Hair follicle dermal papilla cell (primary cell): ENCODE measurements at places on chromosomes 5 and 9. TPM values are rescaled to one million over a fixed set of nuclear protein-coding genes. Genes with fewer than 3 reads are reported as not detected.

IFNK gene
- not detected in 2 replicates for total RNA-seq

BTNL9 gene
- total RNA-seq: not detected in 2 replicates

ANKRD20A1 gene
- total RNA-seq: not detected in 2 replicates

ZDHHC11B gene
- not detected in 2 replicates for total RNA-seq

NOXA1 gene
- total RNA-seq: 0.49 and 0.65 TPM in 2 replicates

SPINK6 gene
- total RNA-seq: not detected in 2 replicates

HAVCR1 gene
- total RNA-seq: not detected in 2 replicates

CD274 gene
- total RNA-seq: 2.9 and 4.5 TPM in 2 replicates

PCDHA10 gene
- 0.32 and 0.85 TPM in 2 replicates for total RNA-seq

GABRB2 gene
- total RNA-seq: under 0.01 TPM in 1 of 2 replicates, not detected in the other

PKD2L2 gene
- not detected in 2 replicates for total RNA-seq

ASPN gene
- total RNA-seq: 38.5 and 49.8 TPM in 2 replicates

LRRC70 gene
- 1.2 and 1.5 TPM in 2 replicates for total RNA-seq

GABBR2 gene
- 0.81 and 2.9 TPM in 2 replicates for total RNA-seq

APBA1 gene
- total RNA-seq: 11.5 and 14.8 TPM in 2 replicates

TLE4 gene
- total RNA-seq: 74.2 and 81.8 TPM in 2 replicates

REEP2 gene
- total RNA-seq: 16.1 and 19.4 TPM in 2 replicates

LCN9 gene
- total RNA-seq: not detected in 2 replicates

TBC1D2 gene
- total RNA-seq: 24.7 and 35.7 TPM in 2 replicates

ABO gene
- not detected in 2 replicates for total RNA-seq

CCDC180 gene
- total RNA-seq: 3.6 and 5.7 TPM in 2 replicates

LVRN gene
- total RNA-seq: 1.5 and 2.4 TPM in 2 replicates

FOXD4L6 gene
- not detected in 2 replicates for total RNA-seq

HCN1 gene
- total RNA-seq: under 0.01 and 0.12 TPM in 2 replicates

ARSB gene
- 40.1 and 44.9 TPM in 2 replicates for total RNA-seq

MXD3 gene
- 2.3 and 3.1 TPM in 2 replicates for total RNA-seq

KIAA1958 gene
- total RNA-seq: 4.4 and 5.0 TPM in 2 replicates

DMGDH gene
- total RNA-seq: 2.6 and 3.9 TPM in 2 replicates

SLC36A2 gene
- not detected in 2 replicates for total RNA-seq

SMARCA2 gene
- total RNA-seq: 170 and 235 TPM in 2 replicates

ARL10 gene
- total RNA-seq: 14.9 and 18.5 TPM in 2 replicates

NACC2 gene
- total RNA-seq: 32.0 and 35.1 TPM in 2 replicates

NCS1 gene
- 53.5 and 54.4 TPM in 2 replicates for total RNA-seq

MARCHF6 gene
- 51.0 and 58.4 TPM in 2 replicates for total RNA-seq

ZNF354C gene
- 8.5 and 9.4 TPM in 2 replicates for total RNA-seq

HAPLN1 gene
- 67.4 and 179 TPM in 2 replicates for total RNA-seq
